ENCODE measurements at places on chromosomes 13 and 19. TPM values are rescaled to one million over a fixed set of nuclear protein-coding genes. Genes with fewer than 3 reads are reported as not detected.
A peak's percentile ranks its signal among the peaks of the same experiment; 100 is the strongest.

DNA sequence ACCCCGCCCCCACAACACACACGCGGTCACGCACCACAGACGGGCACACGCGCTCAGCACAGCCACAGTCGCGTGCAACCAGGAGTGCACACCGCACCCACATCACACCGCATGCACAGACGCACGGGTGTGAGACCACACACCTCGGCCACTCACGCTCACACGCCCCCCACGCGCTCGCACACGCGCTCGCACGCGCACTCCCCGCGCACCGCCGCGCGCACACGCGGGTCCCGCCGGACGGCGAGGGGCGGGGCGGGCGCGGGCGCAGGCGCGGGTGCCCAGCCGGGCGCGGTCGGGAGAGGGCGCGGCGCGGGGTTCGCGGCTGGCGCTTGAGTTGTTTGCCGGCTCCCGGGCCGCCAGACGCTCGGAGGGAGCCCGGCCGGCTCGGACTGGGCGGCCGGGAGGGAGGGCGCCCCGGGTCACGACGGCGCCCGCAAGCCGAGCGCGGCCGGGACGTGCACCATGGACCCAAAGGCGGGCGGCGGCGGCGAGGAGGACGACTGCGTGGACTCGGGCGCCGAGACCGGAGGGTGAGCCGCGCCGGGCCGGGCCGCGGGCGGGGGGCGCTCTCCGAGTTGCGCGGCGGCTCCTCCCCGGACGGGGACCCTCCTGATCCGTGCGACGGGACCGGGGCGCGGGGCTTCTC, at the start of gene FAM124A:
TSS of gene FAM124A (plus strand) at position 362 of the 649 bp plus-strand sequence. CDS start at position 466, 104 bp downstream.
- peaks cover 4% of the 10 kb centered on the region for H3K27me3 ChIP-seq
- peak within 1 kb of the TSS; percentile 44 for H3K27ac ChIP-seq
- peak within 1 kb of the TSS; percentile 64 for H3K4me3 ChIP-seq
- no peaks in the 10 kb centered on the region for H3K36me3 ChIP-seq

SCN1B gene
- total RNA-seq, result 2.0 TPM

LIG4 gene
- total RNA-seq, result 9.8 TPM

GRCh38 chr19:10501971-10502523, 1.1 kb downstream of the KEAP1 start:
- peak overlapping the region; percentile 90 for H3K4me3 ChIP-seq
- peaks cover 26% of the 10 kb centered on the region for H3K36me3 ChIP-seq
- no peaks in the 10 kb centered on the region for H3K27me3 ChIP-seq
- peak overlapping the region; percentile 99 for H3K27ac ChIP-seq
- peak; percentile 40 for DNase-seq

SLITRK5 gene
- total RNA-seq, result 2.2 TPM

HDGFL2 gene
- 89.6 TPM for total RNA-seq

DNA sequence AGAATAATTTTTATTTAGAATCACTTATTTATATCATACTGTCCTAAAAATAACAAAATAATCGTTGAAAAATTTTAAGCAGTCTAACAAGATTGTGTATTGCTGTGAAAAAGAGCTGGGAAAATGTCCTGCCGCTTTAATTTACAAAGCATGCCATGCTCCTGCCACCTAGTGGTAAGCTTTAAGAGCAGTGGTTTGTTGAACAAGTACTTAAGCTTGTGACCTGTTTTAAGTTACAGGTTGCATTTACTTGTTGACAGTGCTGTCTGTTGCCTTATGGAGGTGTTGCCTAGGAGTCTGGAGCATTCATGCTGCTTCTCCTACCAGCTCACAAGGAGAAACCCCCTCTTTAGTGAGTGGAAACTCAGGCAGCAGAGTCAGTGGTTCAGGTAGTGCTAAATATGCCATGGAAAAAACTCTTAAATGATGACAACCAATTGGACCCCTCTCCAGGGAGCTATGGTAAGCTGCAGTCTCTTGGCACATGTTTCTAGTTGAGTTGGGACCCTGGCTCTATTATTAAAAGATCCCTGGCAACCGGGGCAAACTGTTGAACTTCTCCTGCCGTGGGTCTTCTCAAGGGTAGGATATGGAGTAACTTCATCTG, 68.4 kb downstream of the SPATA13 start:
- H3K27ac ChIP-seq, result no peak overlapping the region
- no peaks in the 10 kb centered on the region for H3K36me3 ChIP-seq
- H3K4me3 ChIP-seq, result no peak overlapping the region
- H3K27me3 ChIP-seq, result no peaks in the 10 kb centered on the region
- peak; percentile 76 for DNase-seq

DNA sequence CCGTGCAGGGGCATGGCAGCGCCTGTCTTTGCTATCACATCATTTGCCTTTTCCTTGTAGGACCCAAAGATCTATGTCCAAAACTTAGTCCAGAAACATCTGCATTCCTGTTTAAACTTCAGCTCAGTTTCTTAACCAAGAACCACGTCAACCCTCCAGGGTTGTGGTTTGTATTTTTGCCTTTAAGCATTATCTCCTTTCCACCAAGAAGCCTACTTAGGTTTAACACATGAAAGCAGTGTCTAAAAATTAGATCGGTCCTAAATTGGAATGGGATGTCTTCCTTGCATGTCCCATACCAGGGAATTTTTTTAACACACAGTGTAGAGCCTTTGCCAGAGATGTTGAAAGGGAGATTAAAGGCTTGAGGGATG, 38.8 kb downstream of the DHRS12 start:
- H3K36me3 ChIP-seq, result peaks cover 39% of the 10 kb centered on the region
- no peaks in the 10 kb centered on the region for H3K27me3 ChIP-seq
- peaks cover 3% of the 10 kb centered on the region for H3K4me1 ChIP-seq
- H3K4me3 ChIP-seq, result no peak overlapping the region

- H3K4me1 ChIP-seq, result peaks cover 5% of the 10 kb centered on the region
- no peak overlapping the region for H3K27ac ChIP-seq
These were observed 7.9 kb downstream of the UNC13A start for GRCh38 chr19:17680230-17680722.

GRCh38 chr19:55486043-55486970, 1.3 kb downstream of the NAT14 start:
- no peaks in the 10 kb centered on the region for H3K27me3 ChIP-seq
- no peaks in the 10 kb centered on the region for H3K36me3 ChIP-seq
- DNase-seq, result no peak
- peak overlapping the region; percentile 62 for H3K27ac ChIP-seq

CYP4F2 gene
- total RNA-seq, result not detected

- peak; percentile 38 for DNase-seq
- peaks cover 6% of the 10 kb centered on the region for H3K4me1 ChIP-seq
- H3K4me3 ChIP-seq, result no peak overlapping the region
- H3K27me3 ChIP-seq, result no peaks in the 10 kb centered on the region
These were observed 58.7 kb upstream of the KLF5 start for GRCh38 chr13:73000027-73000674.

GRCh38 chr13:70666883-70667556, 558.8 kb upstream of the KLHL1 start:
- no peak overlapping the region for H3K27ac ChIP-seq
- H3K36me3 ChIP-seq, result no peaks in the 10 kb centered on the region
- DNase-seq, result no peak
- no peaks in the 10 kb centered on the region for H3K27me3 ChIP-seq
- H3K4me1 ChIP-seq, result no peaks in the 10 kb centered on the region
- no peak overlapping the region for H3K4me3 ChIP-seq

DNA sequence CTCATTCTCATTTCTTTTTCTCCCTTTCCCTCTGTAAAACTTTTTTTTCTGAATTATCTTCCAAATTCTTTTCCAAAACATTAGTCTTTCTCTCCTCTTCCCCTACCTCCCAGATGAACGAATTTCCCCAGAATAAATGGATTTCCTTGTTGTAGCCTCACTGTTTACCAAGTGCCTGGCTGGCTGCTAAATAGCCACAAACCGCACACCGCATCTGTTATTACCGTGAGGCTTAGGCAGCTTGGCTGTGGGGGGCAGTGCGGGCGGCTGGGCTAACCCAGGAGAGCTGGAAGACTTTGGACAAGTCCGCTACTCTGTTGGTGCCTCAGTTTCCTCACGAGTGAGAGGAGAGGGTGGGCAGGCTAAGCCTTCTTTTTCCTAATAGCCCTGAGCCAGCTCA, 10.7 kb downstream of the IL17D start:
- H3K27ac ChIP-seq, result no peak overlapping the region
- H3K27me3 ChIP-seq, result no peaks in the 10 kb centered on the region
- no peak overlapping the region for H3K4me3 ChIP-seq
- no peaks in the 10 kb centered on the region for H3K36me3 ChIP-seq
- DNase-seq, result no peak
- peaks cover 15% of the 10 kb centered on the region for H3K4me1 ChIP-seq

NEK5 gene
- 0.13 TPM for total RNA-seq

All from A673 (cell line).